K562 (cell line): ENCODE measurements at places on chromosomes 6 and 20. TPM values are rescaled to one million over a fixed set of nuclear protein-coding genes. Genes with fewer than 3 reads are reported as not detected.

DNA sequence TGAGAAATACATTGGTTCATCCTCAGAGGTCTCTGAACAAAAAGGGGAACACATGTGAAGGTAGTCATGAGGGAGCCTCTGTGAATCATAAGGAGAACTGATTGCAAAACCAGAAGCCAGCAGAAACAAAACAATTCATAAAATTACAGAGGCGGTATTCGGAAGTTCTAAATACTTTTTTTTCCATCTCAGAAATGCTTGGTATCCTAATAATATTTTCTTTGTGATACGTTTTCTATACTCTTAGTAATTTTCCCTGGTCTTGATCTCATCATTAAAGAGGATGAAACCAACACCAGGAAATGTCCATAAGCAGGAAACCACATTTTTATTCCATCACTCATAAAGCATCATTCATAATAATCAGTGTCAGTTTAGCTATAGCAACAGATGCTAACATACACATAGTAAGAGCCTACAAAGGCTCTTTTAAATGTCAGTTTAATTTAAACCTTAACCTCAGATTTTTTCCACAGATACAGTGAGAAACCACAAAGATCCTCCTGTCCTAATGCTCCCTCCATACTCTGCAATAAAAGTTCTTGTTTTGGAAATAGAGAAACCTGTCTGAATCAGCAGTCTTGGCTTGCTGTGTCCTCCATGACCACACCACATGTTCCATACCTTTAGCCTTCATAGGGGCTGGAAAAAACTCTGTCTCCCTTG is 29.2 kb downstream of the SGK1 start:
- DNase-seq, result no peak

AMD1 gene
- total RNA-seq, result 84.1 and 89.4 TPM in 2 replicates

ZSCAN9 gene
- total RNA-seq, result 19.0 and 22.3 TPM in 2 replicates

PRRT1 gene
- total RNA-seq, result 1.9 and 3.0 TPM in 2 replicates

- no peak for DNase-seq
Measured at GRCh38 chr6:14344486-14344885, 226.9 kb downstream of the CD83 start.

ENPP3 gene
- total RNA-seq, result 17.7 and 22.3 TPM in 2 replicates

GRCh38 chr6:19550380-19550779 is 286.8 kb upstream of the ID4 start:
- DNase-seq, result no peak

ABT1 gene
- 45.4 and 47.8 TPM in 2 replicates for total RNA-seq

DNA sequence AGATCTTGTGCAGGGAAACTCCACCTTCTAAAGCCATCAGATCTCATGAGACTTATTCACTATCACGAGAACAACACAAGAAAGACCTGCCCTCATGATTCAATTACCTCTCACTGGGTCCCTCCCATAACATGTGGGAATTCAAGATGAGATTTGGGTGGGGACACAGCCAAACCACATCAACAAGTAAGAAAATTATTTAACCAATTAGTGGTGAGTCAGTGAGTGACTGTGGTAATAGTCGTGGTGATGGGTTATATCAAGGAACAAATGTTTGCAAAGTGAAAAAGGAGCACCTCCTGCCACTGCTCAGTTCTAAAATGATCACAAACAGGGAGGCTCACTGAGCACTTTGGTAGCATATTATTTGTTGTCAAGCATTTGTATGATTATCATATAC is 20.6 kb downstream of the EPM2A start:
- no peak for DNase-seq

DNA sequence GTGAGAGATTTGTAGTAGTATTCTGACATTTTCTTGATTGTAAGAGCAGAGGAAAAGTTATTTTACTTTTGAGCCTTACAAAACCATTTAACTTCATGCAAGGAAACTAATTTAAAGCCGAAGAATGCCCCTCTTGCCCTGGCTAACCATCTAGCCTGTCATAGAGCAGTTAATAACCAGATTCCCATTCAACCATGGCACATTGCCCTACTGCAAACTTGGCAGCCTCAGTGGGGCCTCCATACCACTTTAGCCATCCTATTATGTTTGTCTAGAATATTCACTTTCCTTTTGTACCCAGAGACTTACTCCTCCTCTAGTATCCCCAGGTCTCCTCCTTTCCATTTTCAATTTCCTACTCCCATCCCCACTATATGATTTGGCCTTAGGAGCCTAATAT is 230.9 kb downstream of the TBC1D7 start:
- DNase-seq, result no peak

DNA sequence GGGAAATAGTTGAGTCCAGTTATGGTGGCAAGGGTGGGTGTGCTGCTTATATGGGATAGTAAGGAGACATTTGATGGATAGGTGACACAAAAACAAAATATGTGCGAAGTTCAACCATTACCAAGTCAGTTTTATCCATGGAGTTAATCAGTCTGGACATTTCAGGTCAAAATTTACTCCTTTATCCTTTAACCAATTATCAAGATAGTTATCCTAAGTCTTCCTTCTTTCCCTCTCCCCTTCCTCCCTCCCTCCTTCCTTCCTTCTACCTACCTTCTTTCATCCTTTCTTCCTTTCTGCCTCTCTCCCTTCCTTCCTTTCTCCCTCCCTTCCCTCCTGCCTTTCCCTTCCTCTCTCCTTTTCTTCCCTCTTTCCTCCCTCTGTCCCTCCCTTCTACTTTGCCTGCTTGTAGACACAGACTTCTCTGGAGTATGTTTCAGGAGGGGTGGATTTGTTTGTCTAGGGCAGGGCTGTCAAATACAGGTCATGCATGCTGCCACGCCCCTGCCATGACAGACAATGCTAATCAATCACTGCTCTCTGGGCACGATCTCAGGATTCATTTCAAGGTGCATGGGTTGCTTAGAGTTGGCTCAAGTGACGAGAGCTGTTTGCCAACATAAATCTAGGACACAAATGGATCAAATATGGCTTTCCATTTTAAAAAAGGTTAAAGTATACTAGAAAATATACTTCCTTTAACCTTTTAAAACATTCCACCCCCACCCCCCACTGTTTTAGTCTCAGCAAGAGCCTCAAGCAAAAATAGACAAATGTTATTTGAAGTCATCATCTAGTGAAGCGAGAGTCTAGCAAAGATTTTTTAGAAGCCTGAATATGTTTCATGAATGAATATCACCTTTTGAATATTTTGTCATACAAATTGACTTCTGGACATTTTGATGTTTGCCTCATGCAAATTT is 281.6 kb upstream of the CITED2 start:
- DNase-seq, result no peak

GRCh38 chr20:51914758-51915157 is 112.4 kb upstream of the SALL4 start:
- DNase-seq, result no peak

PEDS1 gene
- total RNA-seq, result 28.0 and 28.5 TPM in 2 replicates

SLC17A1 gene
- total RNA-seq, result not detected in 2 replicates

GRCh38 chr20:35562541-35563110 is 20.7 kb downstream of the ERGIC3 start:
- no peak for DNase-seq

PI3 gene
- total RNA-seq, result not detected in 2 replicates

TRMT6 gene
- 12.8 and 14.4 TPM in 2 replicates for total RNA-seq

DNA sequence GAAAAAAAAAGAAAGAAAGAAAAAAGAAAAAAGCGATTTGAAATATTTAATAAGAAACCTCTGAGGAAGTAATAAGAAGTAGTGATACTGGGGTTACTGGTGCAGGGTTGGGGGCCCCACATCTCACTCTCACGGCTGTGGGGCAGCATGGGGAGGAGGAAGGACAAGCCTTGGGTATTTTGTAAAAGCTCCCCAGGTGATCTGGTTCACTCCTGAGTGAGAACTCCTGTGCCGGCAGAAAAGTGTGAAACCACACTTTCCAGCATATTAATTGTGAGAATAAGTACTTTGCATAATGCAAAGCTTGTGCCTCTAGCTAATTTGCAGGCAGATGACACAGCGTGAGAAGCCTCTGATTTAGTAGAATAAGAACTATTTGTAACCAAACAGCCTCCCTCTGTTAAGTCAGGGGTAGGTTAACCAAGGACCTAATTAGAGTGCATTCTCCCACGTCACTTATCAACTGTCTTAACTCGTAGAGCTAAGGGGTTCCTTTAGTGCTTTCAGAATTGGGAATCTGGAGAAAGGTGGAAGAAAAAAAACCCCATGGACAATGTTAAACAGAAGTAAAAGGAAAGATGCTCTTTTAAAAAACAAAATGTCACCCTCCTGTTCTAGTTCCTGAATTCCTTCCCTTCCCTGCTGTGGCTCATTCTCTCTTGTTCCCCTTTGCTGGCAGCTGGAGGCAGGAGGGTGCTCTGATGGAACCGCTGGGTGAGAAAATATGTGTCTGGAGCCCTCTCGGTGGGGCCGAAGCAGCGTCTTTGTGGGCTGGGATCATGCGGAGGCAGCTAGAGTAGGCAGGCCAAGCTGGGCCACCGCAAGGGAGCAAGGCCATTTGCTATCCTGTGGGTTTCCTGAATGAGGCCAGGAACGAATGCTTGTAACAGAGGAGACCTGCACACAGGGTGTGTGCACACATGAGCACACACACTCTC is 108.7 kb downstream of the FYN start:
- DNase-seq, result no peak
